CD4-positive, alpha-beta T cell treated with Interleukin-6 at 100 ng/mL for 8 hours (primary cell): ENCODE measurements at places on chromosomes 5 and 9.

- no peak for DNase-seq
These were observed 68.9 kb upstream of the SELENOP start for GRCh38 chr5:42880496-42881150.

DNA sequence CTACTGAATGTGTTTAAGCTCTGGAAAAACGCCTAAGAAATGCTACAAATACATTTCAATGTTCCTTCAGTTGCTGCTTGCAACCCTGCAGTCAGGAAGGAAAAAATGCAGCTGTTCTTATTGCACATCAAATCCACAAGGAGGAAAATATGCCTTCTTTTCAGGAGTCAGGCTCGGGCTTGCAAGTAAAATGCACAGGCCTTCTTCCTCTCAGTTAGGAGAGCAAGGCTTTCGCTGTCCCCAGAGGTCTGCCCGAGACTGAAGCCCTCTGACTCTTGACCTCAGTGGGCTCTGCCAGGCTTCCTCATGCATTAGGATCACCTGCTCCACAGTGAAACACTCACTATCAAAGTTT is 899 bp upstream of the SHC3 start:
- no peak for DNase-seq

DNA sequence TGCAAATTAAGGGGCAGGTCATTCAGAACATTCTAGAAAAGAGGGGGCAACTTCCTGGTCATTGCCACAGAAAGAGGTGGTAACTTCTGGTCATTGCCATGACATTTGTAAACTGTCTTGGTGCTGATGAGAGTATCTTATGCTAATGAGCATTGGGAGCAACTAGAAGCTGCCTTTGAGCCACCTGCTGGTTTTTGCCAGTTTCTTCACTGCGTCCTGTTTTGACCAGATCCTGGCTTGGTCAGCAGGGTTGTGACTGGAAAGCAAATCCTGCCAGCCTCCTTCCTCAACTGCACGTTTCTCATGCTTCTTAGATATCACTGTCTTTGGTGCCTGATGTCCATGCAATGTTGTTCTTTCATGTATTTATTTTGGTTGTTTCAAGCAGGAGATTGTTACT is 53.2 kb upstream of the SPATA31C2 start:
- no peak for DNase-seq

- no peak for DNase-seq
These were observed 53.8 kb downstream of the HCN1 start for GRCh38 chr5:45642370-45642769.

DNA sequence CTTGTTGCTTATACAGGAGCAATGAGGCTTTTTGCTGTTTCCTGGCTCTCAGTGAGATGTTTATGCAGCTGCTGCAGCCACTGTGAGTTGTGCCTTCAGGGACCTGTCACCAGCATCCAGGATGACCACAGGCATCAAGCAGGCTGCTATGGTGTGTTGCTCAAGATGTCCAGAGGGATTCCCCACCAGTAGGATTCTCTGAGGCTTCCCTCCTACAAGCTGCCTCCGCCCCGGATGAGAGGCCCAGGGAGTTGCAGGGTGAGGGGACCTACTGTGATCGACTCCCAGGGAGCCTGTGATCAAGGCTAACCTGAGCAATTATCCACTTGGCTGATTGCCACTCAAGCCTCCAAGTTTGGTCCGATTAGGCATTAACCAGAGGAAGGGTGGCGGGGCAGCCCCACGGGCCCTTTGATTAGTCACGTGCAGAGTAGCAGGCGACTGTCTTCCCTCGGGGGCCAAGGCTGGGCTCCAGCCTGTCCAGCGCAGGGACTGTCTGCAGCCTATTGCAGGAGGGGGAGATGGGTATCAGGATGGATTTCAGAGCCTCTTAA is 1.8 kb upstream of the FAT2 start:
- DNase-seq = no peak

- DNase-seq = peak; percentile 66
These were observed 2.7 kb downstream of the GCNT4 start for GRCh38 chr5:75049456-75050351.

GRCh38 chr9:137985637-137986071 is 108.1 kb downstream of the CACNA1B start:
- DNase-seq = no peak

GRCh38 chr9:123482295-123482968 is 126.4 kb downstream of the CRB2 start:
- DNase-seq = no peak

DNA sequence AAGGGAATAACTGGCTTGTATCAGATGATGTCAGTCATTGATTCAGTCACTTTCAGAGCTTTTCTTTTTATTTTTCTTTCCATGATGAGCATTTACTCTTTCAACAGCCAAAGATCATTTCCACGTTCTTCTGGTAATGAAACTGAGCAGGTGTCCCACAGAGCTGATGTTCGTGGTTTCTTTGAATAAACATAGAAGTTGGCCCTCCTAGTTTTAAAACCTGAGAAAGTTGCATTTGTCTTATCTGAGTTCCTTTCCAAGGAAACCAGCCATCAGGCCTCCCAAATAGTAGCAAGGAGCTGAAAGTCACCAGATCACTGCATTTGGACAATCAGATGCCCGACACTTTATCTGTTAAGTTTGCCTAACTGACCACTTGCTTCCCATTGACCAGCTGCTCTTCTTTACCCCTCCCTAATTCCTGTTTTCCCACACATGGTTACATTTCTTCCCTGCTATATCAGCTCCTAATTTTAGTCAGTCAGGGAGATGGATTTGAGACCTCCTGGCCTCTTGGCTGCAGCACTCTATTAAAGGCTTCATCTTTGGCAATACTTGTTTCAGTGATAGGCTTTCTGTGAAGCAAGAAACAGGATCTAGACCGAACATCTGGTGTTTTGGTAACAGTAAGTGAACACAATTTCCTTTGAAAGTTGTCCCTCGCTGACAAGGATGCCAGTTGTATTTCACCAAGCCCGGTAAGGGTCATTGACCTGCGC is 420.8 kb downstream of the CHSY3 start:
- no peak for DNase-seq

- DNase-seq = no peak
These were observed 15.9 kb downstream of the MAN2A1 start for GRCh38 chr5:109705596-109705995.

GRCh38 chr5:86038566-86038965 is 579.2 kb upstream of the COX7C start:
- DNase-seq = no peak

DNA sequence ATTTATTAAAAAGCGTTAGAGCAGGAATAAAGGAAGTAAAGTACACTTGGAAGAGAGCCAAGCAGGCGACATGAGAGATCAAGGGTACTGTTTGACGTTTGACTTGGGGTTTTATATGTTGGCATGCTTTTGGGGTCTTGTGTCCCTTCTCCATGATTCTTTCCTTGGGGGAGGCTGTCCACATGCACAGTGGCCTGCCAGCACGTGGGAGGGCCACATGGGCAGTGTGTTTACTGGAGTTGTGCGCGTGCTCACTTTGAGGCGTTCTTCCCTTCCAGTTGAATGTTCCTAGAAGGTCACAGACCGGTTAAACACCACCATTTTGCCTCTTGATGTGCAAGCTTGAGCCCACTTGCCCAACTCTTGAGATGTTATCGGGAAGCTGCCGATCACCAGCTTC is 49.5 kb upstream of the ICE1 start:
- no peak for DNase-seq

DNA sequence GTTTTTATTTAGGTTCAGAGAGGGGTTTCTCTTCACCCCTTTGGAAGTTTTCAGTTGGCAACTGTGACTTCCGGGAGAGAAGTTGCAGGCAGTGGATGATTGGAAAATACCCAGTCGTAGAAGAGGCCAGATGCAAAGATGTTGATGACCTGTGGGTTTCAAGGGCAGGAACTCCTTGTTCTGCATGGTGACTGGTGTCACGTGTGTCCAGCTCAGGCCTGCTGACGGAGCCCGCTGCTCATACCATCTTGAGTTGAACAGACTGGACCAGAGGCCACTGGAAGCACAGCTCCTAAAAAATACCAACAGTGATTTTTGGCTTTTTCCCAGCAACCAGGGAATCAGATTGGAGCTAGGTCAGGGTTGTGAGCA is 243.9 kb upstream of the KLF4 start:
- no peak for DNase-seq

DNA sequence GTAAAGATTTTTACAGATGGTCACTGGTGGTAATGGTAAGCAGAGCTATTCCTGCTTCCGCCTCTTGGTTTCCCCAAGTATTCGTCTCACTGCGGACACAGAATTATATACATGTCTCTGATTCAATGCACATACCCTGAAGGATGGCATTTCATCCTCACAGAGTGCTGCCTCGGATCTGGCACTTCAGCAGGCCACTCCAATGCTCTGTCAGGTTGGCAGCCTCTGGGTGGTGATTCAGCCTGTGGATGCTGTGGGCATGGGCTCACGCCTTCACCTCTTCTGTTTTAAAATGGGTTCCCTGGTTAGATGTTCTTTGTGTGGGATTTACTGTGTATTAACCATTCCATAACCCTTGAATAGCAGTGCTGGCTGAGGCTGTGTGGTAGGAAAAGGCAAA is 182.6 kb upstream of the ZNF608 start:
- no peak for DNase-seq

- no peak for DNase-seq
These were observed 9.7 kb downstream of the DCANP1 start for GRCh38 chr5:135437422-135437795.

DNA sequence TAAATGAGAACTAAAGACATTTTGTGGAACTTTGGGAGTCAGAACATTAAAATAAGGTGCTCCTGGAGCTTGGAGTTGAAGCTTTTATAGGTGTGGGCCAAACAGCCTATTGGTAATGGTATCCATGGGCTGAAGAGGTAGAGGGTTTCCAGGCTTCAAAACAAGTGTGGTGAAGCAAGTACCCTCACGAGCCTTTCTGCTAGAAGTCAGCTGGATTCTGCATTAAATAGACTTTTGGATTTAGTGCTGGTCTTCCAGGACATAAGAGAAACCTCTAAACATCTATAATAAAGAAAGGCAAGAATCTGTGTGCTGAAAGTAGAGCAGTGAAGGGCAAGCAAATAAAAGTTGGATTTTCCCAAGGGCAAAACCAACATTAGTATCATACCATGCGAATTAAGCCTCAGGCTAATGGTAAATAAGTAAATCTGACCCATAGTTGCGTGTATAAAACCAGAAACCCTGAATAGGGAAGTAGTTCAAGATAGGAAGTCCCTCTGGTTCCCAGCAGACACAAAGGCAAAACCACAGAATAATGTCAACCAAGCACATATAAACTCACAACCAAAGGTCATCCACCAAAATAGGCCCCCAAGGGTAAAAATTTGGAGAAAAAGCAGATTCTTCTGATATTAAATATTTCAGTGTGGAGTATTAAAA is 306.3 kb downstream of the TLE4 start:
- no peak for DNase-seq
